GF-D8 (cell line): ENCODE measurements at places on chromosomes 2 and 18.

DNA sequence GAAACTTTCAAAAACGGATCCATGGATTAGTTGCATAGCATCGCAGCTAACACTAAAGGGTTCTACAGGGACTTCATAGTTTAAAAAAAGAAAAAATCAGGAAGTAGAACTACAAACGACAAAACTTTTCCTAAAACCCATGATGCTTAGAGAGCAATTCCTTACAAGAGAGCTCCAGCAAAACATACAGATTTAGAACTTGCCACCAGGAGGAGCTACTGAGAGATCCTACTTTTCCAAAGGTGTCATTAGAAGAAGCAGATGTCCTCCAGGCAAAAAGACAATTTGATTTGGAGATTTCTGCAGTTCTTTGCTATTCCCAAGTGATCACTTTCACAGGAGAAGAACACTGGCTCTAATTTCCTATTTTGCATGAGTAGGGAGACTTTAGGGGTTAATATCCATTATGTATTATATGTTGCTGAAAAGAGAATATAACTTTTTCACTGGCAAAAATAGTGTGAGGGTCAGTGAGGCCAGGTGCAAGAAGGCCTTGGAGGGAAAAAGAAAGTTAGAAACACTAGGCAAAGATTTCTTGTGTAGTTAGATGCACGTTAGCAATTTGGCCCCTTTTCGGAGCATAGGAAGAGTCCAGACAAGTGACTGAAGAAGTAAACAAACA is 436.2 kb downstream of the SUCLG1 start:
- no peak for DNase-seq

- no peak for DNase-seq
These were observed 73.0 kb downstream of the INPP4A start for GRCh38 chr2:98517636-98518035.

DNA sequence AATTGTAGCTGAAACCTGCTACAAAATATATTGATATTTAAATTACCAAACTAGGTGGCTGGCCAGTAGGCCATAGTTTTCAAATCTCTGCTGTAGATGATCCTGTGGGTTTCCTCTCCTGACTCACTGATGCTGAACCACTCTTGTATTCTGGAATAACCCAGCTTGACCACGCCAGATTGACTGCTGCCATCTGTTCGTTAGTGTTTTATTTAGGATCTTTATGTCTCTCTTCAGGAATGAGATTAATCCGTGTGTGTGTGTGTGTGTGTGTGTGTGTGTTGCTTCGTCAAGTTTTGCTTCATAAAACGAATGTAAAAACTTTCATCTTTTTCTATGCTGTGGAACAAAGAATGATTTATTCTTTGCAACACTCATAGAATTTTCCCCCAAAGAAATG is 187.1 kb downstream of the DYSF start:
- no peak for DNase-seq

DNA sequence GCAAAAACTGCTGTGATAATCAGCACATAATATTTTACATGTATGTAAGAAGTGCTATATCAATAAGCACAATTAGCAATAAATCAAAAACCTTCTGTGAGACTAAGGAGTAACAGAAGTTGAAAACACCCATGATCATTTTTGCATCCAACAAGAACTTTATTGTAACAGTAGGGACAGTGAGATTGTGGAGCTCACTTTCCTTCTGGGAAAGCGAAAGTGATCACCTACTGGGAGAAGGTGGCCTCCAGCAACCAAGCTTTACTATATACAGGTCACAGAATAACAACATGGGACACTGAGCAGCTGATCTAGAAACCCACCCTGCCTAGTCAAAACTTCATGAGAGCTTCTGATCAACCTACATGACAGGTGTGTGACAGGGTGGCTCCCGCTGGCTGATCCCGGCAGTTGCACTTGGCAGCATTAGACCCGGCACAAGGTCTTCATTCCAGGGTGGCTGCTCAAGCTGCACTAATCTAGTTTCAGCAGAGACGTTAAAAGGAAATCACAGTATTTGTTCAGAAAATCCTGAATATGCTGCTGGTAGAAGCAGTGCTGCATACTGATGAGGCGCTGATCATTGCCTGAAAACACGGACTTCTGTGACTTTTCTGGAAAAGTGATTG is 63.5 kb upstream of the ARL5A start:
- no peak for DNase-seq

DNA sequence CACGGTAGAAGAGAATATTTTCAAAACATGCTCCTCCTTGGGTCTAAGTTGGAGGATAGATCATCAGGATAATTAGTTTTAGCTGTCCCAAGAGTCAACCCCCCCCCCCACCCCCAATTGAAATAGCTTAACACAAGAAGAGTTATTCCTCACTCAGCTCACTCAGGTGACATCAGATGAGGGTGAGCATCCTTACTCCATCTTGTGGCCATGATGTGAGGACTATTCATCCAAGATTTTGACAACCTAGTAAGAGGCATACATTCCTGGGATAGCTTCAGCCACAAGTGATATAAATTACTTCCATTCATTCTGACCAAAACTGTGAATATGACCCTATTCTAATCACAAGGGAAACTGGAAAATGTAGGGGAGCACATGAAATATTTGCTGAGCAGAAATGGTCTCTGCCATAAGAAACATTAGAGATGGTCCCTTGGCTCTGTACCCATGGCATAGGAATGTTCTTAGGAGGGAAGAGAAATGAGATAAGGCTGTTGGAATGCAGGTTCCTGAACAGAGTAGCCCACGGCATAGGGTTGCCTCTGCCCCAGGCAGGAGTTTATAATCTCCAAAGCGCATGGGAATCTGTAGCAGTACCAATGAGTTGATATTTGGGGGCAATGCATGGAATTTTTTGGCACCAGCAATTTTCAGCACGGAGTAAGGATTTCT is 257.2 kb downstream of the CYRIA start:
- DNase-seq = no peak

DNA sequence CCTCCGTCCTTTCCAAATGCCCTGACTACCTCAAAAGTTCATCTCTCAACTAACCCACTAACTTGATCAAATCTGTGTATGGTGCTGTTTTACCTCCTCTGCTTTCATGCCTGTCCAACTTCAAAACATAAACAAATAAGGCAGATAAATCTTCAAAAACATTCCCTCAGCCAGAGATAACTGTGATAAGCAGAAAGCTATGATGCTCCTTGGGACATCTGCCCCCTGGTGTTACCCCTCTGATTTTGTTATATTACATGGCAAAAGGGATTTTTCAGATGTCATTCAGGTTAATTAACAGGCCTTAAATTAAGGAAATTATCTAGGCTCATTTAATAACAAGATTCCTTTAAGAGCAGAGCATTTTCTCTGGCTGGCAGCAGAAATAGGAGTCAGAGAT is 810.8 kb upstream of the CHAC2 start:
- DNase-seq = no peak

DNA sequence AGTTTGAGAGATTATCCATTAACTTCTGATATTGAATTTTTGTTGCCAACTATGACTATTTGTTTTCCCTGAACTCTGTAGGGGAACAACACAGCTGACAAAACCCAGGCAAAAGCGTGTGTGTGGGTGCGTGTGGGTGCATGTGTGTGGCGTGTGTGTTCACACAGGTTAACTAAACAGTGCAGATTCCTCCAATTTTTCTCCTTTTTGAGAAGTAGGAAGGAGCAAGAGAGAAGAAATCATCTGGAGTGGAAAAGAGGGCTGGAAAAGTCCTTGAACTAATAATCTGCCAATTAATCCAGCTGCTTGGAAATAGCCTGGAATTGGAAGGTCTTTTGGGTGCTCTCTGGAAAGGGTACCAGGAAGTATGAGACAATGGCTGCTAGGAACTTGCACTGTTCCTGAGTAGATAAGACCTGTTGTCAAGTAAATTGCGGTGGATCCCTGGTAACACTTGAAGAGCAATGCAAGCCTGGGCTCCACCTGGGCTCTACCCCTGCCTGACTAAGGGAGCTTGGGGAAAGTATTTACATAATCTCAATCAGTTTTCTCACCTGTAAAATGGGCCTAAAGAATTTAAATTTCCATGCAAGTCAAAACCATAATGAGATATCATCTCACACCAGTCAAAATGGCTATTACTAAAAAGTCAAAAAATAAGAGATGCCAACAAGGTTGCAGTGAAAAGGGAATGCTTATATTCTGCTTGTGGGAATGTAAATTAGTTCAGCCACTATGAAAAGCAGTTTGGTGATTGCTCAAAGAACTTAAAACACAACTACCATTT is 40.5 kb upstream of the IL1R1 start:
- no peak for DNase-seq

DNA sequence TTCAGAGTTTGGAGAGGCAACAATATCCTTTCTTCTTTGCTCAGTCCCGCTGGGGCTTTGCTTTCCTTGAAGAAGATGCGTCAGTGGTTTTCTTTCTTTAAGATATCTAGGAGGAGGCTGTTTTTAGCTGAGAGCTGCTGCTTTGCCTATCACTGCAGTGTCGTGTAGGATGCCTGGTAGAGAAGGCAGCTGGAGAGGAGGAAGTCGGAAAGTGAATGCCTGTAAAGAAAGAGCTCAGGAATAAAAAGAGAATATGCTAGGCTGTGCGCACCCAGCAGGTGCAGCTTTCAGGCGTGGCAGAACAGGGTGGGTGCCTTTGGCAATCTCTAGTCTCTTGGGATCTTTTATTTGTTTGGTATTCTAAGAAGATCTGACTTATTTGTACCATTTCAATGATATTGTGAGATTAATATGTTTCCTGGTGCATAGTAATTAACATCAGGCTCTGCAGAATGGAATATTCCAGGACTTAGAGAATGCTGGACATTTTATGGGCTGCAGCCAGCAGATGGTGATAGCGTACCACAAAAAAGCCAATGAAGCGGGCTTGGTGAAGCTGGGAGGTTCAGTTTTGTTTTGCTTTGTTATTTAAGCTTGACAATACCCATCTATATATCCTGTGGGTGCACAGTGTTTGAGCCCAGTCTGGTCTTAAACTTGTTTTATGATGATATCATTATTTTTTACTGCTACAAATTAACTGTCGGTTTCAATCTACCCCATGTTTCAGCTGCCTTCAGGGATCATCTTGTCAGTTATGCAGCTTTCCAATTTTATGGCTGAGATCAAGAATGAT is 34.9 kb downstream of the CAVIN2 start:
- DNase-seq = no peak

- DNase-seq = no peak
These were observed 924 bp upstream of the TFCP2L1 start for GRCh38 chr2:121285926-121286325.

DNA sequence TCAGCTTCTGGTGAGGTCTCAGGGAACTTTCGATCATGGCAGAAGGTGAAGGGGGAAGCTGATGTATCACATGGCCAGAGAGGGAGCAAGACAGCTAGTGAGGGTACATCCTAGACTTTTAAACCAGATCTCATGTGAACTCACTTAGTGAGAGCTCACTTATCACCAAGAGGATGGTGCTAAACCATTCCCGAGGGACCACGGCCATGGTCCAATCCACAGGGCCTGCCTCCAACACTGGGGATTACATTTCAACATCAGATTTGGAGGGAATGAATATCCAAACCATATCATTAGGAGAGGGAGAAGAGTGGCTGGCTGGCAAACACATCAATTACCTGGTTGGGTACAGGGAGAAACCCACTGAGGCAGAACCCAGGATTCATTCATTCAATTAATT is 75.7 kb upstream of the HAAO start:
- DNase-seq = no peak

DNA sequence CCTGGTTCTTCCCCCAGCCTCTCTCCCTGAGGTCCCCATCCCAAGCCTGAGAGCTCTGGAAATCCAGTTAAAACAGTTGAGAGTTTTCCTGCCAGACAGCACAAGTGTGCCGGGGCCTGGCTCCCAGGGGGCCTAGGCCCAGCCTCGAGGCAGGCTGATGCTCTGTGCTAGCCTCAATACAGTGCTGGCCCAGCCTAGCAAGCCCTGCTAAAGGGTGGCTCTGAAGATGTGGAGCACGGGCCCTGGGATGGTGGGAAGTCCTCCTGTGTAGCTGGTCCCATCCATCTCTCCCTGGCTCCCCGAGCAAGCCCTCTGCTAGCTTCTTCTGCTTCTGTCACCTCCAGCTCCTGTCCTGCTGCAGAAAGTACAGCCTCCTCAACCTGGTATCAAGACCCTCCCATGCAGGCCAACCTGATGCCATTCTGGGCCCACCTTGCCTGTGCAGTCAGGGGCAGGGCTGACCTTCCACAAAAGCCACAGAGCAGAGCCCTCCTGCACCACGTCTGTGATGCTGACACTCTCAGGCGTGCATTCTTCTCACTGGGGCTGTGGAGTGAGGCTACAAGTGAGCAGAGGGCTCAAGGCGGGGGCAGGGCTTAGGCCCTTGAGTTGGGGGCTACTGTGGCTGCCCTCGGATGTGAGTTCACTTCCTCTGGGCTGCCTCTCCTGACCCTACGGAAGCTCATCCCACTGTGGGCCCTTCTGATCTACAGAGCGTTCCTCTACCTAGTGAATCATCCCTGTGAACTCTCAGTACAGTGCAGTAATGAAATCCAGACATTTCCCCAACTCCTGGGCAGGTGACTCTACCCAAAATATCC is 60.1 kb upstream of the LAPTM4A start:
- DNase-seq = no peak

- peak; percentile 97 for DNase-seq
These were observed 53.8 kb upstream of the TMEM87B start for GRCh38 chr2:112001136-112001715.

DNA sequence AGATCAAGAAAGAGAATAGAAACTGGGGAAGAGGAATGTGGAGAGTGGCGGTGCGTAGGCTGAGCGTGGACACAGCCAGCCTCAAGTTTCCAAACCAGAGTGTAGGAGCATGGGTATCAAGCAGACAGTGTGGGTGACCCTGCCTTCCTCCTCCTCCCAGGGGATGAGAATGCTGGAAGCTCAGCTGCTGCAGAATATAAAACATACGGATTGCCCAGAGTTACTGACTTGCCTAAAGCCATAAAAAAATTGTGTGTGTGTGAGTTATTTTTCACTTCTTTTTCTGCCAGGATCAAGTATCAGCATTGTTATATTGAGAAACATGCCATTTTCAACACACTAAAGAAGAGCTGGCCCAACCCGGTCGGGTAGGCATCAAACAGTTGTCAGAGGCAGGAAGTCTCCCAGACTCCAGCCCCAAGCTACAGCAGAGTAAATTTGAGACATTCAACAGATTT is 333.3 kb upstream of the ACVR2A start:
- no peak for DNase-seq

GRCh38 chr2:17252258-17252657 is 266.0 kb downstream of the RAD51AP2 start:
- DNase-seq = no peak

- DNase-seq = no peak
These were observed 27.4 kb upstream of the MCM6 start for GRCh38 chr2:135903650-135904049.

DNA sequence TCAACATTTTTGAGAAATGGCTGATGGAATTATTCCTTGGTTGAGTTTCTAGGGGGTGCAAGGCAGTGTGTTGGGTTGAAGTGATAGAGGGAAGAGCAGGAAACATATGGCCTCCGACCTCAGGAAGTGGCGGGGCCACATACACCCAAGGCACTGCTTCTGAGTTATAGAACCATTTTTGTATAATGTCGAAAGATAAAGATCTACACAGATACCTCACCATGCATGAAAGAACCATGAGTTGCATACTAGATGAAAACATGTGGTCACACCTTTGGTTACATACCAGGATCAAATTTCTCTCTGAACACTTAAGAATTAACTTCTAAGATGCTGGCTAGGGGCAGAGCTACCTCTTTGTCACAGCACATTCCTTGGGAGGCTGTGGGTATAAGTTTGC is 23.2 kb downstream of the LAMA3 start:
- peak; percentile 51 for DNase-seq

- no peak for DNase-seq
These were observed 23.0 kb downstream of the EPHA4 start for GRCh38 chr2:221549143-221549542.
